ENCODE measurements at places on chromosomes 5 and 9.
A peak's percentile ranks its signal among the peaks of the same experiment; 100 is the strongest.

GRCh38 chr9:133955821-133956411 is 36.2 kb downstream of the VAV2 start:
- peak; percentile 25 for DNase-seq

GRCh38 chr5:98268162-98268860 is 505.2 kb upstream of the RGMB start:
- no peak for DNase-seq

GRCh38 chr5:107469485-107470294 is 201.0 kb downstream of the EFNA5 start:
- DNase-seq = no peak

GRCh38 chr5:169298193-169298592 is 2.7 kb downstream of the SLIT3 start:
- DNase-seq = no peak

GRCh38 chr5:16995372-16995771 is 59.3 kb upstream of the MYO10 start:
- DNase-seq = no peak

GRCh38 chr5:1032011-1032410 is 23.4 kb downstream of the NKD2 start:
- DNase-seq = no peak

DNA sequence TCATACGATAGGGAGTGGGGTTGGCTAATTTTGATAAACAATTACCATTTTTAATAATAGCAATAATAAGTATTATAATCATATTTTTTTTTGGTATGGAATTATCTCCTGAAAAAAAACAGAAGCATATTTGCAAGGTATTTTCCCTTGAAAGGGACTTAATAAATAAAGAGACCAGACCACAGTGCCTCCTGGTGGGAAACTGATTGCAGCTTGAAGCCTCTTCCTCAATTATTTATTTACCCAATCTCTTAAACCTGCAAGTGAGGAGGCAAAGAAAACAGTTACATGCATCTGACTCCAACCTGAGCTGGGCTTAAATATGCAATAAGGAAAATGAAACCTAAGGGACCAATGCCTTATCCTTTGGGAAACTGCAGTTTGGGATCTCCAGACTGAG is 388.1 kb upstream of the ACO1 start:
- DNase-seq = no peak

GRCh38 chr5:72848474-72849428 is 32.3 kb downstream of the TNPO1 start:
- DNase-seq = no peak

DNA sequence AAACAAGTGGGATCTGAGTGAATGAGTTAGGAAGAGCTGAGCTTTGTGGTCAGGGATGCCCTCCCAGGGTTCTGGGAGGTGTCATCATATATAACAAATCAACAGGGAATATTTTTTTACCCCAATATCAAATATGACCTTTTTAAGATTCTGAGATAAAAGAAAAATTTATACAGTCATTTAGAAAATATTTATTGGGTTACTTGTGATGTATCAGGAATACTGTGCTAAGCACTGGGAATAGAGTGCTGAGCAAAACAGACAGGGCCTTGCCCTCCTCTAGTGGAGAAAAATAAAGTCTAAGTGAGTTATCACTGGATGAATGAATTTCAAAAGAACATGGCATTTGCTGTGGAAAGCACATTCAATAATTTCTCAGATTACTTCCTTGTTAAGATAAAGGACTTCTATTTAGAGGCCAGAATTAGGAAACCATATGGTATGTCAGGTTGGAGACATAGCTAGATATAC is 102.9 kb downstream of the BOD1 start:
- no peak for DNase-seq

DNA sequence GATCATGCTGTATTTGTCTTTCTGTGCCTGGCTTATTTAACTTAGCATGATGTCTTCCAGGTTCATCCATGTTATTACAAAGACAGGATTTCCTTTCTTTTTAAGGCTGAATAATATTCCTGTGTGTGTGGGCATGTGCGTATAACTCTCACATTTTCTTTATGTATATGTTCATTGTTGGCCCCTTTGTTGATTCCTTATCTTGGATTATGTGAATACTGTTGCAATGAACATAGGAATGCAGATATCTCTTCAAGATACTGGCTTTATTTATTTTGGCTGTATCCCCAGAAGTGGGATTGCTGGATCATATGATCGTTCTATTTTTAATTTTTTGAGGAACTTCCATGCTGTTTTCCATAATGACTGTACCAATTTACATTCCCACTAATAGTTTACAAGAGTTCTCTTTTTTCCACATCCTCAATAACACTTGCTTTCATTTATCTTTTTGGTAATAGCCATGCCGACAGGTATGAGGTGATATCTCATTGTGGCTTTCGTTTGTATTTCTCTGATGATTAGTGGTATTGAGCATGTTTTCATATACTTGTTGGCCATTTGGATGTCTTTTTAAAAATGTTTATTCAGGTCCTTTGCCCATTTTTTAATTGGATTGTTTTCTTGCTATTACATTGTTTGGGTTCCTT is 38.0 kb downstream of the CREBRF start:
- no peak for DNase-seq

DNA sequence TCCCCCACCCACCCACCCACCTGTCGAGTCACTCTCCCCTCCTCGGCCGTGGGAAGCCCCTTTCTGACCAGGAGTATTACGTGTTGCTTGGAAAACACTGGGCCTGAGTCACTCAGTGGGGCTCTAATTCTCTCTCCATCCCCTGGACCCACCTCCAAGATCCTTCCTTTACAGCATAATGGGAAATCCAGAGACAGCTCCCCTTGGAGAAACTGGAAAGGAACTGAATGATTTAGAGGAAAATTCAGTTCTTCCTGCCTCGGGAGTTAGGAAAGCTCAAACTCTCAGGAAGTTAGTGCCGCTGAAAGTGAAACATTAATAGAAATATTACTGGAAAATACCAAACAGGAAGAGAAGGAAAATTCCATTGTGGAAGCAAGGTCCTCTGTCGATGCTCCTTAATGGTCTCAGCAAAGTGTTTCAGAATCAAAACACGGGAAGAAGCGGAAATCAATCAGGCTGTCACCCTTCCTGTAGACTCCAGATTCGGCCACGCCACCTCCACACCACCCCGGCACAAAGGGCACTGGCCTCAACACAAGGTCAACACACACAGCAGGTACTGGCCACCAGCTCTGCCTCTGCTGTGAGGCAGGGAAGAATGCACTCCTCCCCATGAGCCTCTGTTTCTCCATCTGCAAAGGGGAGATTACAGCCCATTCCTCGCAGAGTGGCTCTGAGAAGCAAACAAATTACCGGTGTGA is 9.6 kb downstream of the SHB start:
- no peak for DNase-seq

DNA sequence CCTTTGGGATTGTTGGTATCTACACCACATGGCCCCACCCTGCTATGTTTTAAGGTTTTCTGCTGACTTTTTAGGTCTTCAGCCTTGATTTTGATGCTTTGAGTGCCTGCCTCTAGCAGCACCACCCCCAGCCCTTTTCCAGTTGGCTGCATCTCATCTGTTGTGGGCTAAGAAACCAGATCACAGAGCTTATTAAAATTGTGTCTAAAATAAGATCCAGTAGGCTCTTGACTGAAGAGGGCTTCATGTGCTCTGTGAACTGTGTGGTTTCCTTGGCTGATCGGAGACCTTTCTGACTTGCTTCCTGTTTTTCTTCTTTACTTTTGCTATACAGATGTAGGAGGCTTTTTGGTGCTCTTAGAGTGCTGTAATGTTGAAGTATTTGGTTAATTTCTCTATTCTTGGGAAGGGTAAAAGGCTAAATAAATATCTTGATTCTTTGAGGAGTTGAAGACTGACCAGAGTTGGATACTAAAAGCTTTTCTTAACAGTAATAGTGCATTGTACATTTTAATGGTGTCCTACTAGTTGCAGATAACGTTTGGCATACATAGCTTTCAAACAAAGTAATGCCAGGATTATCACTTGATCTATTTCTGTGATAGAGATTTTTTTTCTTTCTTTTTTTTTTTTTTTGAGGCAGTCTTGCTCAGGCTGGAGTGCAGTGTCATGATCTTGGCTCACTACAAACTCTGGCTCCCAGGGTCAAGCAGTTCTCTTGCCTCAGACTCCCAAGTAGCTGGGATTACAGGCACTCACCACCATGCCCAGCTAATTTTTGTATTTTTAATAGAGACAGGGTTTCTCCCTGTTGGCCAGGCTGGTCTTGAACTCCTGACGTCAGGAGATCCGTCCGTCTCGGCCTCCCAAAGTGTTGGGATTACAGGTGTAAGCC is 4.5 kb downstream of the UBE2D2 start:
- no peak for DNase-seq

DNA sequence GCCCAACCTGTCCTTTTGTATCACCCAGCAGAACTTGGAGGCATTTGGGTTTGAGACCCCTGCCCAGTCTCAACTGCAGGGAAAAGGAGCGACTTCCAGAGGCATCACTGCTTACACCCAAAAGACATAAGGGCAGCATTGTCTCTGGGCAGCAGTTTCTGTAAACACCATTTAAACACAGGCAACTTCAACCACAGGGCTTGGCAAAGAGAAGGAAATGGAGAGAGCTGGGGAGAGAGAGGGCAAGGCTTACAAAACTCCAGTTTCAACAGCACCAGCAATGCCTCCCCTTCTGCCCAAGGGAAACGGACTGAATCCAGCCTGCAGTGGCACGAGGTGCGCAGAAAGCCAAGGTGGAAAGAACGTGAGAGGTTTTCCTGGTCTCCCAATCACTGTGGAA is 147.6 kb downstream of the ROR2 start:
- DNase-seq = no peak

GRCh38 chr9:35609001-35609819 is 4.1 kb downstream of the TESK1 start:
- no peak for DNase-seq

DNA sequence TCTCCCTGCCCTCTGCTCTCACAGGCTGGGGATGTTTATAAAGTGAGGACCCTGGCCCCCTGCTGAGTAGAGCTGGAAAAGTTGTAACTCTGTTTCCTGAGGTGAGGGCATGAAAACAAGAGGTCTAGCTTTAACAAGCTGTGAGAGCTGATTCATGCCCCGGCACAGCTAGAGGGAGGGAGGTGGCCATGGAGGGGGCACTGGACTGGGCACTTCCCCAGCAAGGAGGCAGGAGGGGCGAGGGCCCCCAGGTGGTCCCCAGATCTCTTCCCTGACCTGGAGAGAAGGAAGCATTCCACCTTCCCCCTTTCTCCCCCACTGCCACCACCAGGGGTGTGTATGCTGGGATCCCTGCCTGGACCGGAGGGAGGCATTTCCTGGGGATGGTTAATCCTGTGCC is at the start of gene MSMP:
Gene MSMP, minus strand, starts transcription at position 13 of the 400 bp plus-strand sequence. CDS start 147 bp downstream, outside the sequence.
- no peak for DNase-seq

All from NT2/D1 (cell line).